Fibroblast of skin of scalp (primary cell): ENCODE measurements at places on chromosomes 7 and 10.
A peak's percentile ranks its signal among the peaks of the same experiment; 100 is the strongest.

DNA sequence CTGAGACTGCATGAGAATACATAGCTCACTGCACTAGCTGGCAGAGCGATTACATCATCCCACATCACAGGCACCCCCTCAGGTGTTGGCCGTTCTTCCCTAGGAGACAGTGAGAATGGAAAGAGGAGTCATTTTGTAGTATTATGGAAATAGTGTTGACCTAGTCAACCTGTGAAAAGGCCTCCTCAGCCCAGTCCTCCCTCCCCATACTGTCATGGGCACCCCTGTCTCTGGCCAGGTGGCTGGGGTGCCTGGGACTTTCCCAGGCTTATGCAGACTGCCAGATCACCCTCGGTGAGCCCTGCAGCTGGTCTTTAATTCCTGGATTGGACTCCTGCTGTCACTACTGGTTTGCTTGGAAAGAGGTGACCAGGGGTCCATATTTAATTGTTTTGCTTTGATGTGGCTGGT lies 4.0 kb downstream of the INPP5A start:
- no peak for DNase-seq

DNA sequence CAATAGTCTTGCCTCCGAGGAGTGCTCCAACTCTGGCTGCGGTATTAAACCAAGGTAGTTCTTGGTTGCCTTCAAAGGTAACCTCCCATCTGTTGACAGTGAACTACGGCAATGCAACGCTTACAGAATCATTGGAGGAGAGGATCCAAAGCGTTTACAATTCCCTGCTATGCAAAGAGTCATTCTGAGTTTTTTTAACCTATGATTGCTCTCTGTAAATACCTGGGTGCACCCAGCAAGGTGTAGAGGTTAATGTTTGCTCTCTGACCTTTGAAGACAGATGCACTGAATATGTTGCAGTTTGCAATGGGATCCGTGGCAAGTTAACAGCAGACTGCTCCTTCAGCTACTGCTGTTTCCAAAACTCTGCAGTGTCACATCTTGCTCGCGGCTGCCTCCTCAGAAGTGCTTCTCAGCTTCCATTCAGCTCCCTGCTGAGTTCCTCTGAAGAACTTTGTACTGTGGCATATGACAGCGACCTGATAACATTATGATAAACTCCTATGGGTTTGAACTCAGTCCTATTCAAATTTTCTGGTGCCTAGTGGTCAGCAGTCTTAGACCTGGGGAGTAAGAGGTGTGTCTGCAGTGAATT lies 29.0 kb downstream of the KIAA1217 start:
- DNase-seq: no peak

DNA sequence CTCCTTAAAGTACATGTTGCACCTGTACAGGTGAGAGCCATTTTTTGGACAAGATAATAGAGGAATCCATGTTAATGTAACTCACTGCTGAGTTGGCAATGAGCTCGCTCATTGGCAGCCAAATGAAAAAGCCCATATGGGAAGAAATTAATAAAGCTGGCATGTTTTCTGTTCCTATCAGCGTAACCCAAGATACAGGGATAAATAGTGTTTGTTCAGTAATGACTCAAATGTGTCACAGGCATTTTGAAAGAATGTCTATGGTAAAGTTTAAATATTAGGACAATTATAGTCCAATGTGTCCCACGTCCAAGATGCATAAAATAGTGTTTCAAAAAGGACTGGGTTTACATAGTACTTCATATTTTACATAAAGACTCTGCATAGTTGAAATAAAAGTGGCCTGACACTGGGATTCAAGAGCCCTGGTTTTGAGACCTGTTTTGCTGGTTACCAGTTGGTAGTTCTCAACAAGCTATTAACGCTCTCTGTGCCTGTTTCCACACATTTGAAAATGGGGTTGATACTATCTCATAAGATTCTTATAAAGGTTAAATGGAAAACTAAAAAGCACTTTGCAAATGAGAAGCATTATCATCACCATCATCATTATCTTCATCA lies 49.1 kb downstream of the MTURN start:
- no peak for DNase-seq

GRCh38 chr7:87767827-87768226 lies 108.3 kb downstream of the SLC25A40 start:
- DNase-seq: no peak

DNA sequence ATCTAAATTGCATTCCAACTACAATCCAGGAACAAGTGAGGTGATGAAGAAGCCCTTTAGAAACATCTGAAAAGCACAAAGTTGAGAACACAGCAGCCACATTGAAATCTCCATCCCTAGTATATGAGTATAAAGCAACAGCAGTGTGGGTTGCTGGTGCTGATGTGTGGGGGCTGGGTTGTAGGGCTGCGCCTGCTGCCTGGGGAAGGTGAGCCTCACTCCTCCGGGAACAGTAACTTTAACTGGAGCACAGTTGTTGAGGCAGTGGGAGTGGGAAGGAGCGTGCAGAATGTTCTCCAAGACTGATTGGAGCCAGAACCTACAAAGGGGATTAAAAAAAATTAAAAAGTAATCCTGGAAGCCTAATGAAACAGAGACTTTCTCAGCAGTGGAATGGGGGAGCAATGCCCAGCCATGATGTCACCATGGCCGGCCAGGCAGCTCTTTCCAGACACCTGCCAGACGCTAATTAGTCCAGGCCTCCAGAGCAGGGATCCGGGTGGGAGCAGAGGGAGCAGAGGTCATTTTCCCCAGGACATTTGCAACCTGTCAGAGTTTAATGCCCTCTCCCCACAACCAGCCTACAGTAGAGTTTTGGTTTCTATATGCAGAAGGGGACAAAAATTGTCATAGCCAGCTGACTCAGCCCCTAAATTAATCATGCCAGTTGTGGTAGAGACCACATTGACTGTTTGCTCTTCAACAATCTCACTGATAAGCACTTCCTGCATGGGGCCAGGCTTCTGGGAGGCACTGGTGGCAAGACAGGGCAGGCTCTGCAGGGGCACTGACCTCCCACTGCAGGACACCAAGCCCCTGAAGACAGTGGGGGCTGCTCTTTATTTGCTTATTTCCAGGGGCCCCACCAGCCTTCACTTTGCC lies 133.0 kb upstream of the ZNF32 start:
- DNase-seq: no peak

DNA sequence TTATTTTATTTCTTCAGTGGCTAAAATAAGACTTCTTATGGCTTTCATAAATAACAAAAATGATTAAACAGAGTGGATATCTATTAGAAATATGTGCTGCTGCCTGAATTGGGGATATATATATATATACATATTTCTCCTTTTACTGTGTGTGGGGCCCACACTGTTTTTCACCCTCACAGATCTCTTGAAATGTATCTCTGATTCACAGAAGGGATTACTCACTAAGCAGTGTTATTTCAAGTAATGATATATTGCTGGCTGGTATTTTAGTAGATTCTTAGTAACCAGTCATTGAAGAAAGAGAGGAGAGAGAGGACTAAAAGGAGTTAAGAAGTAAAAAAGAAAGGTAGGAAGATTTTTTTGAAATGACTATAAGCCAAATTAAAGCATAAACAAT lies 308.6 kb upstream of the NRP1 start:
- peak; percentile 88 for DNase-seq

DNA sequence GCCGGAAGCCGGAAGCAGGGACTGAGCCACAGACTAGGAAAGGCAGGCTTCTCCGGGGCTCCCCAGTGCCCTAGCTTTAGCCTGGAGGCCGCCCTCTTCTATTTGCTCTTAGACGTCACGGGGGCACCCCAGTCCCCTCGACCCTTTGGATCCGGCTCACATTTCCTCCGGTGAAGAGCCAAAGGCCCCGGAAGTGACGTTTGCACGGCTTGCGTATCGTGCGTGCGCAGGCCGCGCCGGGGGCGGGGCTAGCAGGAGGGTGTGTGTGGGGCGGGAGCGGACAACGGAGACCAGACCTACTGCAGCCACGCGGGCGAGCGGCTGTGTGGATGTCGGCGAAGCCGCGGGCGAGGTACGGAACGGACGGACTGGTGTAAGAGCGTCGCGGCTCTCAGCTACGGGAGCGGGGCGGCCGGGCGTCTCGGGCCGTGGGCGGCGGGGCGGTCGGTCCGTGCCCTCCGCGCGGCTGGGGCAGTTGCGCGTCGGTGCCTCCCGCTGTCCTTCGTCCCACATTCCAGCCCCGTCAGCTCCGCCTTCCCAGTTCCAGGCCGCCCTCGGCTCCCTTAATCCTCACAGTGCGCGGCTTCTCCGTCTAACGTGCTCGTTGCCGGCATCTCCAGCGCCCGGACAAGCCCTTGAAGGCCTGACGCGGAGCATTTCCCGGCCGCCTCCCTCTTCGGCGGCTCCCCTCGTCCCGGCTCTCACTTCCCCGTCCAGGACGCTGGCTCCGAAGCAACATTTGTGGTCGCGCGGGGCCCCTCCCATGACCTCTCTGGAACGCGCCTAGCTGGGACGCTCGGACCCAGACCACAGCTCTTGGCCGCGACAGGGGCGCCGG lies 25.8 kb downstream of the KCTD7 start:
- peak; percentile 98 for DNase-seq

DNA sequence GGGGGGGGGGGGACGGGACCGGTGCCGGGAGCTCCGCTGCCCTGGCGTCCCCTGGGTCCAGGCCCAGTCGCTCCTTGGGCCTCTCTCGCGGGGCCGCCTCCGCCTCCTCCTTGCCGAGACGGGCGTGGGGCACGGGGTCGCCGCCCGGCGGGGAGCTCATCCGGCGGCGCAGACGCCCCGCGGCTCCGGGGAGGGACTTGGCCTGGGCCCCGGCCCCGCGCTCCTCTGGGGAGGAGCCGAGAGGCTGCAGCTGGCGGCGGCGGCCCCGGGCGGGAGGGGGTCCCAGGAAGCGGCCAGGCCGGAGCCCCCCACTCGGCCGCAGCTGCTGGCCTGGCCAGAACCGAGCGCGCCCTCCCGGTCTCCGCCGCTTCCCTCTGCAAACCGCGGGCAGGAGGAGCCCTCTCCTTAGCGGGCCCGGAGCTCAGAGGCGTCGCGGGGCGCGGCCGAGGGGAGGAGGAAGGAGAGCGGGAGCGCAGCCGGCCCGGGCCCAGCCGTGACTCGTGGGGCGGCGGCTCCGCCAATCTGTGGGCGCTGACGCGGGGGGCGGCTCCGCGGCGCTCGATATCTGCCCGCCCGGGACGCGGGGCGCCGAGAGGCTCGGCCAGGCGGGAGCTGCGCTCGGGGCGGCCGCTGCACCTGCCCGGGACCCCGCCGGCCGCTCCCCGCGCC lies at the start of gene FAM20C:
TSS of gene FAM20C (plus strand) at position 591 of the 669 bp plus-strand sequence. CDS start 629 bp downstream, outside the sequence.
- peak; percentile 80 for DNase-seq

GRCh38 chr10:1015688-1016087 lies 10.0 kb downstream of the IDI2 start:
- no peak for DNase-seq

DNA sequence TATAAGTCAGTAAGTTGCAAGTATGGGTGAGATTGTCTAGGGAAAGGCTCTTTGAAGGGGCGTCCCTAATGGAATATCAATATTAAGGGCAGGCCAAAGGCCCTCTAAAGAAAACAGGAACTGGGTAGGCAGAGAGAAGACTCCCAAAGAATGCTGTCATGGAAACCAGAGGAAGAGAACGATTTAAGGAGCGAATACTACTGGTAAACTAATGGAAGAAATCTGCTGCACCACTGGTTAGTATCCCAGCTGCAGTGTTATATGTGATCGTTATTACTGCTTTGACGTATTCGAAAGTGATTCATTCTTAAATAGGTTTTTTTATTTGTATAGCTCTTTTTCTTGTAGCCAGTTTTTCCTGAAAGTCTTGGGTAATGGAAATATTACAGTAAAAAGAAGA lies 1.3 kb downstream of the CASP2 start:
- DNase-seq: no peak

DNA sequence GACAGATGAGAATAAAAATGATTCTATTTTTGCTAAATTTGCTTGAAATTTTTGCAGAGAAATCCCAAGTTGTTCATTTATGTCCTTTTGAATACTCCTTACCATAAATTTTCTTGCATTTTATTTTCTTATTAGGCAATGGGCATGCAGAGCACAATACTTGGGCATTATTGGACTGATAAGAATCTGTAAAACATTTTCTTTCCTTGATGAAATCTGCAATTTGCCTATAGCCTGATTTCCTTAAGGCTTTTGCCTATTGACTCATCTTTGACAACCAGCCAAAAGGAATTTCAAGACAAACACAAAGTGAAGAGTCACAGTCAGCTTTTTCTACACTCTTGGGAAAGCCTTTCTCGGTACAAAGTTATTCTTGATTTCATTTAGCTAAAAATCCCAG lies 30.5 kb upstream of the GNAT3 start:
- DNase-seq: peak; percentile 91

- no peak for DNase-seq
Measured at GRCh38 chr10:28737096-28737495, 59.8 kb downstream of the BAMBI start.

DNA sequence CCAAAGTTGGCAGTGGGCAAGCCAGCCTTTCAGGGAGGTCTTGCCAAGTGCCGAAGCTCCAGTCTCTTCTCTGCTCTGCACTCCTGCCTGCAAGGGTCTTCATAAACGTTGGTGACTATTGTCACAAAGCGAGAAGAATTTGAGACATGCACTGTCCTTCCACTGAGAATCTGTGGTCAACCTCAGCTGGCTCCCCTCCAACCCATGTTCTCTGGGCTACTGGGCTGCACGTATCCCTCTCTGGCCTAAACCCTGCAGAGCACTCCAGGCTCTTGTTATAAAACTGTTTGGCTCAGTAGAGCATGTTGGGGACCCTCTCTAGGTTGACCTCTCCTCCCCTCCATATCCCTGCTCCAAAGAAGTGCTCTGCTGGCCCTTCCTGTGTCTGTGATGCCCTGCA lies 260.4 kb upstream of the NFE2L3 start:
- no peak for DNase-seq

GRCh38 chr7:37107047-37107750 lies 341.5 kb downstream of the ELMO1 start:
- no peak for DNase-seq

DNA sequence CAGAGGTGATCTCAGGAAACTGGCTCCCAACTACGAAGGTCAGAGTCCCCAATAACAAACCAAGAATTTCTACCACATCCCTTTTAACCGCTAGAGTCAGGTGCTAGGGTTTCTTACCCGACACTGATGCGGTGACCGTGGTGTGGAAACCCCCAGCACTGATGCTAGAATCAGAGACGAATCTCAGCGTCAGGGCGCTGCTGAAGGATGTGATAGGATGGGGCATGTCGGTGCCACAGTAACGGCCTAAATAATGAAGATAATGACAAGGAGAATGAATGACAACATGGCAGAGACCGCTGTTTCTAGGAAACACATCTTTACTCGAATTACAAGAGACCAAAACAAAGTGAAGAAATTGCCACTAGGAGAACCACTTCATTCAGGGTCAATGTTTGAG lies 131.1 kb upstream of the RSU1 start:
- no peak for DNase-seq

DNA sequence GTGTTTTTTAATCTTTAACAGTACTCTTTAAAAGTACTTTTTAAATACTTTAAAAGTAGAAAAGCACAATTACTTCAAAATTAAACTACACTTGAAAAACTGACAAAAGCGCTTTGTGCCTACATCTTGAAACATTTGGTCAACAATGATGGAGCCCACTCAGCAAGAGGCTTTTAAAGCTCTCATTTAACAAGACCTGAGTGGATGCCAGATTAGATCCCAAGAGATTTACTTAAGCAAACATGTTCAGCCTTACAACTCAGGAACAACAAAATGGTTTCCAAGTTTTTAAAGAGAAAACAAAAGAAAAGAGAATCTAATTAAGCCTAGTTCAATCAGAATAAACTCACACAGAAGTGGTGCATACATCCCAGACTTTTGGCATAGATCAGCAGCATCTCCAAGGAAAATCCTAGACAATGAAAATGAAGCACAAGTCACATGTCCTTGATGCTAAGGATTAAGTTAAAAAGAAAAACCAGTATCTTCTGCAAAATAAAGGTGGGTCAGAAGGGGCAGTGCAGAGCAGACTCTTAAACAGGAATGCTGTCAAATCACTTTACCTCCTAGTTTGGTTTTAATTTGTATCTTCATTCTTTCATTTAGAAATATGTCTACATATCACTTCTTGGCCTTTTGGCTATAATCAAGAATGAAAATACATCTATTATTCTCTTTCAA lies 26.2 kb downstream of the HIBADH start:
- peak; percentile 49 for DNase-seq
